ENCODE measurements at places on chromosomes 6 and 20. TPM values are rescaled to one million over a fixed set of nuclear protein-coding genes. Genes with fewer than 3 reads are reported as not detected.

Gene CLPSL2
- total RNA-seq = not detected

Gene SCUBE3
- total RNA-seq = 0.60 TPM

Gene C20orf204
- total RNA-seq = 6.9 TPM

Gene TRIM10
- total RNA-seq = under 0.01 TPM

Gene CDSN
- total RNA-seq = not detected

GRCh38 chr20:51326201-51326819, 216.2 kb downstream of the NFATC2 start:
- peak; percentile 52 for DNase-seq

DNA sequence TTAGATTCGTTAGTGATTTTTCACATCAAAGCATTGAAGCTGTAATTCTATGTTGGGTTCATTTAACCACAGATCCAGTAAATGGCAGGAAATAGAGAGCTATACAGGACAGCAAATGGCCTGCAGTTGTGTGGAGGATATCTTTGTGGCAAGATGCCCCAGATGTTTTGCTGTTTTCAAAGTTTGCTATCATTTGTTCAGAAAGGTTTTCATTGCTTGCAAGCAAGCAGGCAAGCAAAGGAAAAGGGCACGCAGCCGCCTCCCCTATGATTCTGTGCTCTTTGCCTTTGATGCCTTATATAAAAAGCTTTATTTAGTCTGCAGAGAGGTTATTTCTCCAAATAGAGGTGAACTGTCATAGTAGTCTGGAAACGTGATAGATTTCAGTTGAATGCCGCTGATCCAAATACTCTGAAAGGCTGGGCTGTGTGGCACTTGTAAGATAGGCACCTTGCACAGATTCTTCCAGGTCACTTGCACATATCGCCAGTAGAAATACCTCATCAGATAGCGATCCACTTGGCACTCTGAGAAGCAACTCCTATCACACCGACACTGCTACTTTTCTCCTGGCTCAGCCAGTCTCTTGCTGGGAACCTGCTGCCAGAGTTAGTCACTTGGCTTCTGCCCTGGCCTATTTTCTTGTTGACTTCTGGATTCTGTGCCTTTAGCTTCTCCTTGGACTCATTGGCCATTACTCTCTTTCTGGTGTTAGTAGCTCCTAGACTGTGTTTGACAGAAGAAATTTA, 66.4 kb downstream of the UTRN start:
- DNase-seq = no peak

DNA sequence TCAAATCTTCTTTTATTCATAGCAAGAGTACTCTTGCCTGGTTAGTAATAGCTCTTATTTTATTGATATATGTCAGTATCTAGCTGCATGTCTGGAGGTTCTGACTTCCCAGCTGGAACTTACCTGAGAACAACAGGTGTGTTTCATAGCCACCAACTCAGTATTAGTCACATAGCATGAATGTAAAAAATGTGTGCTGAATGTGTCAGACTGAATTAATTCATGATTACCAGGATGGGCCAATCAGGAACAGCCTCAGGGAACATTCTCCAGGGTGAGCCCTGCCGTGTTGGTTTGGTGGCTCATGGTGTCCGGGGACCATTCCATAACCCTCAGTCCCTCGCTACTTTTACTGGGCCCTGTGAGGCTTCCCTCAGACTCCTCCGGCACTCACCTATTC, 99.7 kb downstream of the TULP4 start:
- DNase-seq = no peak

GRCh38 chr20:45052698-45053429, 48.1 kb downstream of the KCNS1 start:
- DNase-seq = peak; percentile 11

- DNase-seq = no peak
These were observed 12.9 kb downstream of the ANKS1A start for GRCh38 chr6:34901930-34902329.
